Ascending aorta (tissue), 2 donors: ENCODE measurements at places on chromosomes 1 and 21.

- no peak for DNase-seq
Observed at GRCh38 chr1:211082824-211083223, 51.1 kb downstream of the KCNH1 start.

GRCh38 chr1:118396829-118397495 lies 211.9 kb upstream of the SPAG17 start:
- no peak for DNase-seq

GRCh38 chr1:245014247-245015029 lies 140.3 kb upstream of the KIF26B start:
- DNase-seq, result no peak

DNA sequence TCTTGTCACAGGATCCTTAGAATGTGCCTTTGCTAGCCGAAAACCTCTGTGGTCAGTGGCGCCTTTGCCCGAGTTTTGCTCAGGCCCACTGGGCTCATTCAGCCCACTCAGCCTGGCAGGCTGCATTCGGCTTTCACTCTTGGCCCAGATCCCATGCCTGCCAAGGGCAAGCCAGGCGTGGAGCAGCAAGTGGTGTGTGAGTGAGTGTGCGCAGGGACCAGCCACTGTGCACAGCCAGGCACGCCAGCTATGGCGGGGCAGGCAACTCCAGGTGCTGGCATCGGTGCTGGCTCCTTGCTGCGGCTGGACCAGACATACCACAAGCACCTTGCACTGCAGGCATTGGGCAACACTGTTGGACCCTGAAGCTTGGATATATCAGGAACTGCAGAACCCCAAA lies 1145.1 kb upstream of the NCAM2 start:
- no peak for DNase-seq

GRCh38 chr1:228765168-228765946 lies 30.1 kb downstream of the RHOU start:
- DNase-seq, result peak; percentile 1

- DNase-seq, result no peak
Observed at GRCh38 chr1:206415942-206416341, 54.3 kb upstream of the IKBKE start.

DNA sequence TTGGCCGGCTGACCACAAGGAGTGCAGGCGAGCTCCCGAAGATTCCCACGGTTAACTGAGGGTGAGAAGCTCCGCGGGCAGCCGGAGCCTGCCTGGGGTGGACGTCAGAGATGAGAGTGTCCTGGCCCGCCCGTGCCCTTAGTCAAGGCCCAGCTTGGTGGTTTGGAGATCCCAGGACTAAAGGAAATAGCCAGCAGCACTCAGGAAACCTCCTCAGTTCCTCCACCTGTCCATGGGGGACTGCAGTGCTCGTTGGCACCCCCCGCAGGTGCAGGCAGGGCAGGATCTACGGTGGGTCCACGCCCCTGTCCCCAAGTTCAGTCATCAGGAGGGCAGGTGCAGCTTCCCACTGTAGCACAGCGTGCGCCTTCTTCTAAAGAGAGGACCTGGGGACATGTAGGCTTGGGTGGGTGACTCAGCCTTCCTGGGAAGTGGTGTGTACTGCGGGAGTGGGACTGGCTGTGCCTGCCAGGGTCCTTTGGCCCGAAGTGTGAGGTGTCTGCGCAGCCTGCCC lies 32.5 kb downstream of the SLX9 start:
- no peak for DNase-seq

GRCh38 chr1:21290546-21290944 lies 282 bp upstream of the ECE1 start:
- DNase-seq, result no peak

GRCh38 chr1:213127074-213127473 lies 76.0 kb downstream of the RPS6KC1 start:
- DNase-seq, result no peak

GRCh38 chr1:160850541-160850940 lies 12.1 kb downstream of the CD244 start:
- DNase-seq, result no peak

- no peak for DNase-seq
Observed at GRCh38 chr1:46403916-46404315, 9.8 kb downstream of the FAAH start.

DNA sequence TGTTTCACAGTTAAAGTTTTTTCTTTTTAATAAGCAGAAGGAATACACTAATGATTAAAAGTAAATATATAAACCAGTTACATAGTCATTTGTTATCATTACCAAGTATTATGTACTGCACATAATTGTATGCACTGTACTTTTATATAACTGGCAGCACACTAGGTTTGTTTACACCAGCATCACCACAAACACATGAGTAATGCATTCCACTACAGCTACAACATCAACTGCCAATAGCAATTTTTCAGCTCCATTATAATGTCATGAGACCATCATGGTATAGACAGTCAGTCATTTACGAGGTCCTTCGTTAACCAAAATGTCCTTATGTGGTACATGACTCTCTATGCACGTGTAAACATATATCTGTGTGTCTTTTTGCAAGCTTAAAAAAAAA lies 35.2 kb downstream of the SCYL3 start:
- DNase-seq, result no peak

GRCh38 chr21:22536509-22536908 lies 1538.3 kb downstream of the NCAM2 start:
- DNase-seq, result no peak

DNA sequence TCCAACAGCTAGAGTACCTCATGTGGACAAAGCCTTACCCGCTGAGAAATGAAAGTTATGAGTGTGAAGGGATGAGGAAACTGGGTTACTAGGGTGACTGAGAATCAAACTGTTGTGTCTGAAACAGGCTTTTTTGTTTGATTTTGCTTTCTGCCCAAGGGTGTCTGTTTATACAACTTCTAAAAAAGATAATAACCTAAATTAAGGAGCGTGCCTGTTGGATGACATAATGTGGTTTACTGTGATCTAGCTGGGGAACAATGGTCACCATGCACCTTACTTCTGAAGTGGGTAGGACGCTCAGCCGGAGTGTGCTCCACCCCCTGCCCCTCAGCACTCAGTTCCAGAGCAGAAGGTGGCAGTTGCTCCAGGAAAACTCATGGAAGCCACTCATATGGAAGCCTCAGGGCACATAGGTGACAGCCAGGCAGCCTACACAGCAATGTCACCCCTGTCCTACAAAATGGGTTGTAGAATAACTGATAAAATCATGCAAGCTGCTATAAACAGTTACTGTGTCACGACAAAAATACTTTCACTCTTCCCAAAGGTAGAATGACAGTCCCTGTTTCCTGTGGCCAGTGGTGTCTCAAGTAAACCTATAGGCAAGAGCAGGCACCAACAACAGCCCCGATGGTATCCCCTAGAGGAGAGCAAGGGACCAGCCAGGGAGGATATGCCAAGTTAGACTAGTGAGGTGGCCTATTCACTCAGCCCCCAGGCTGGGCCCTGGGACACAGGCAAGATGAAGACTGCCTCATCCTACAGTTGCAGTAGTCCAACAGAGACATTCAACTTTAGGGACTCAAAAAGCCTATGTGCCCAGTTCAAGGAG lies 29.3 kb downstream of the SIPA1L2 start:
- DNase-seq, result no peak

- DNase-seq, result no peak
Observed at GRCh38 chr21:35335951-35336446, 286.9 kb upstream of the RUNX1 start.

DNA sequence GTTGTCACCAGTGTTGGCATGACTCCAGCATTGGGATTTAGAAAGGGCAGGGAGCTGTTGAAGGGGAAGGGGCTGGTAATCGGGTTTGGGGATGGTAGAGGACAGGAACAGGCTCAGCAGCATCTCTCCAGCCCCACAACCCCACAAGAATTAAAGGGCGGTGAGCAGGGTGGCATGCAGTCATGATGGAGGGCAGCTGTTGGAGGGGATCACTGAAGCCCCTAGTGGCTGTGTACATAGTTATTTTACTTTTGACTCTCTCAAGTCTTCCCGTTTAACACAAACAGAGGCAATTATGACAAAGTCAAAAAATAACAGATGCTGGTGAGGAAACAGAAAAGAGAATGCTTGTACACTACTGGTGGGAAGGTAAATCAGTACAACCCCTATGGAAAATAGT lies 213.8 kb downstream of the URB2 start:
- DNase-seq, result no peak
